ENCODE measurements at places on chromosomes 5 and 9.

DNA sequence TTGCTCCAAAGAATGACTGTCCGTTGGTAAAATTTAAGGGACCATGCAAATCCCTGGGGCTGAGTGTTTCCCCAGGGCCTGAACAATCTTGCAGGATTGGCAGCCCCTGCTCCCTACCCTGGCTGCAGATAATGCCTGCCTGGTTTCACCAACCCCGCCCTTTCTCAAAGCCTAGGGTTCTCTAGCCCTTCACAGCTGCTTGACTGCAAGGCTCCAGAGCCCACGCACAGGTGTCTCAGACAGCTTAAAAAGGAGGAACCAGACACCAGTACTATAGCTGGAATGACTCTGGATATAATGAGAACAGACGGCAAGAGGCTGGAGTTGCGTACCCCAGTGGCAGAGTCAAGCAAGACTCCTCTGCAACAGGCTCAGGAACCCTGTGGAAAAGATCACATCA is 25.2 kb upstream of the TNIP1 start:
- no peak for DNase-seq

DNA sequence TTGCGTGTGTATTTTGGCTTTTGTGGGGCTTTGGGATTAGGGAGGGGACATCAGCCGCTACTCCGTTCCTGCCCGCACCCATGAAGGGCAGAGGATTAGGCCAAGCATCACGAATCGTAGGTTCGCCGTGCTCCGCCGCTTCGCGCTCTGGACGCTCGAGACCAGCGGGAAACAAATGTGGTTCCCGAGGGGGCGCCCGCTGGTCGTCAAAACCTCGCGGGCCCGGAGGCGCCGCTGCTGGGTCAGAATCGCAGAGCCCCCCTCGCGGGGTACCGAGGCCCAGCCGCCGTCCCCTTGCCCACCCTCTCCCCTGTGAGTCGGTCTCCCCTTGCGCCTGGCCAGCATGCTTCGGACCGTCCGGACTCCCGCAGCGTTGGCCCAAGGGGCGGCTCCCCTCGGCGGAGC is 2.3 kb upstream of the PAX5 start:
- peak; percentile 20 for DNase-seq

DNA sequence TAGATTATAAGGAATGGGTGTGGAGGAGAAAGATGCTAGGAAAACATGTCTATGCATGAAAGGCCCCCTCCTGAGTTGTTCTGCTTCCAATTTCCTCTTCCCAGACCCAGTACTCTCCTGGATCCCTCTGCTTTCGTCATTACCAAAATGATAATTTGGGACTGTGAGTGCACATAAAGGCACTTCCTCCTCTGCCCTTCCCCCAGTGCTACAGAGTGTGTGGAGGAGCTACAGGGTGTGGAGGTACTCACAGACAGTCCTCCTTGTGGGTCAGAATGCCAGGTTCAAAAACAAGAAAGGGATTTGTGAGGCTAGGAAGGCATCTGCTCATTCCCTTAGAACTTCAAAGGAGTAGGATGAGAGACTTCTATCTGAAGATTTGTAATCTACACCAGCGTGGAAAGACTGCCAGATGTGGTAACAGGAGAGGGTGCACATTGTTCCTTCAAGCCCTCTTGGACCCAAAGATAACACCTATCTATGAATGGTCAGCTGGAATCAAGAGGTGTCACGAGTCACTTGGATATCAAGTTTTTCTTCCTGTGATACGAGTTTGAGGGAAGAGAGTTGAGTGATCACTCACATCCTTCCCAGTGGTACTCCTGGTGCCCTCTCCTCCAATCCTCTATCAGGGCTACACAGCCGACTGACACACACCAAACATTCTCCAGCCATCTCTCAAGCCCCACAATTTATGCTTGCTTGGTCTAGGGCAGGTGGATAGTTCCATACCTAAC is 201.1 kb downstream of the EPB41L4A start:
- no peak for DNase-seq

- no peak for DNase-seq
Measured at GRCh38 chr5:171445644-171446516, 26.4 kb downstream of the FGF18 start.

DNA sequence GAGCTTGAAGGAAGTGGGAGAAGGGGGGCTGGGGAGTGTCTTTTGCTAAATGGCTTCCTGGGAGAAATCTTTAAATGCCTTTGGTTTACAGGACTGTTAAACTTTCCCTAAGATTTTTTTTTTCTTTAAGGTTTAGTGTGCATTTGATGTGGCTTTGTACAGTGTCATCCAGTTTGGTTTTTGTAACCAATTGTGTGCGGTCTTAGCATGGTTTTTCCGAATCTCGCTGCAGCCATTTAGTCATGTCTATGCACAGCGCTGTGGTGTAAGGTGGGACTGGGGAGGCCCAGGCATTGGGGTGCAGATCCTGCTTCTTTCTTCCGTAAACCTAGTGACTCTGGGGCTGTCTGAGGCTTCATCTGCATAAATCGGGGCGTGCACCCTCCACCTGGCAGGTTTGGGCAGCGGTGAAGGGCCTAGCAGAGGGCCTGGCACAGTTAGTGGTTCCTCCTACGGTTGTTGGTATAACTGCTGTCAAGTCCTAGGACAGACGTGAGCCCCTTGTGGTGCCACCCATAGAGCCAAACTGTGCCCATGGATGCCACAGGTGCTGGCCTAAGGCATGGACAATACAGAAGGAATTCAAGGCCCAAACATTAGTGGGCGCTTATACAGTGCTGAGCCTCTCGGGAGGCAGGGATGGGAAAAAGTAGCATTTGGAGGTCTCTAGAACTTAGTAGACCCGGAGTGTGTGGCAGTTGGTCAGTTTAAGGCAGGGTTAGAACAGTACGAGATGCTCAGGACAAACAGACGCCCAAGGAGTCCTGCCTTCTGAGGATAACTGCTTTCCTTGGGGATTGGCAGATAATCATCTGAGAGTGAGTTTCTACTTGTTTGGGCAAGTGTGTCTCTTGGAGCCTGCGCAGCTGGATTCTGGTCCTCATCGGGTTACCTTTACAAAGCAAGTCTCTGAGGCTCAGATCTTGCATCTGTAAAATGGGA is 1.5 kb downstream of the PRRC2B start:
- peak; percentile 45 for DNase-seq
